ENCODE measurements at places on chromosomes 4 and X.

DNA sequence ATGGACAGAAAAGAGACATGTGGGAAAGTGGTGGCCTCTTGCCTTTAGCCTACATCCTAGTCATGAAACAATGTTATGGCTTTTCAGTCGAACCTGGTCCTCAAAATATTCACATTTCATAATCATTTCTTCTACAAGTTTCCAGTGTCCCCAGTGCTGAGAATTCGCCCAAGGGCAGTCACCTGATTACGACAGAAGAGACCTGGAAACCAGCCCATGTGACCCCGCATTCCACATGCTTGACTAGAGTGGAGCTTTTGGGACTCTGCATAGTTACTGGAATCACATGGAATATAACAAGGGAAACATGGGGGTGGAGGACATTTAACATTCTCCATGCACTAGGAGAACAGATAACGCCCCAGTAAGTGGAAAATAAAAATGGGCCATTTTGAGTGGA is 100.1 kb downstream of the PPARGC1A start:
- peak; percentile 98 for DNase-seq

- no peak for DNase-seq
Observed at GRCh38 chr4:186651181-186651603, 72.5 kb downstream of the FAT1 start.

- no peak for DNase-seq
Observed at GRCh38 chrX:136369377-136369776, 68.6 kb downstream of the ADGRG4 start.

DNA sequence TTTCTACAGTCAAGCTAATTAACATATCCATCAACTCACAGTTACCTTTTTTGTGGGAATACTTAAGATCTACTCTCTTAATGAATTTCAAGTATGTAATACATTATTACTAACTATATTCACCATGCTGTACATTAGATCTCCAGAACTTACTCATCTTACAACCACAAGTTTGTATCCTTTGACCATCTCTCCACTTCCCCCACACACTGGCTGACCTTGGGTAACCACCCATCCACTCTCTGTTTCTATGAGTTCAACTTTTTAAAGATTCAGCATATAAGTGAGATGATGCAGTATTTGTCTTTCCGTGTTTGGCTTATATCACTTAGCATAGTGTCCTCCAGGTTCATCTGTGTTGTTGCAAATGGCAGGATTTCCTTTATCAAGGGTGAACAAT is 30.5 kb upstream of the MAGED1 start:
- no peak for DNase-seq

- no peak for DNase-seq
Observed at GRCh38 chr4:2417765-2418649, at the start of gene ZFYVE28. Gene ZFYVE28, minus strand, starts transcription at chr4:2418645. Its CDS starts 322 bp downstream, at chr4:2418323.

DNA sequence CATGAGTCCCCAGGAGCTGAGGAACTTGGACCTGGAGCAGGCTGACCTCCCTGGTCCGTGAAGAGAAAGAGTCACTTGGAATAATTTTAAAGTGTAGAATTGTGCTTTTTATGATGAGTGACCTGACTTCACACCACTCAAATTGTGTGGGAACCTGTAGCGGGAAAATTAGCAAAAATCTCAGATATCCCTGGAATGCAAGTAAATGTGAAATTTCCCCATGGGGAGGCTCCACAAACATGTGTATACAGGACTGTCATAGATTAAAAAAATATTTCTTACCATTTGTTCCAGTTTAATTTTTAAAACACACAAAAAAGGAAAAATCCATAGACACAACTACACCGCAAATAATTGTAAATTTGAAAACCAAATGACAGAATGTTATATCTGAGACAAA is 1079.6 kb upstream of the PABPC4L start:
- DNase-seq, result peak; percentile 11

DNA sequence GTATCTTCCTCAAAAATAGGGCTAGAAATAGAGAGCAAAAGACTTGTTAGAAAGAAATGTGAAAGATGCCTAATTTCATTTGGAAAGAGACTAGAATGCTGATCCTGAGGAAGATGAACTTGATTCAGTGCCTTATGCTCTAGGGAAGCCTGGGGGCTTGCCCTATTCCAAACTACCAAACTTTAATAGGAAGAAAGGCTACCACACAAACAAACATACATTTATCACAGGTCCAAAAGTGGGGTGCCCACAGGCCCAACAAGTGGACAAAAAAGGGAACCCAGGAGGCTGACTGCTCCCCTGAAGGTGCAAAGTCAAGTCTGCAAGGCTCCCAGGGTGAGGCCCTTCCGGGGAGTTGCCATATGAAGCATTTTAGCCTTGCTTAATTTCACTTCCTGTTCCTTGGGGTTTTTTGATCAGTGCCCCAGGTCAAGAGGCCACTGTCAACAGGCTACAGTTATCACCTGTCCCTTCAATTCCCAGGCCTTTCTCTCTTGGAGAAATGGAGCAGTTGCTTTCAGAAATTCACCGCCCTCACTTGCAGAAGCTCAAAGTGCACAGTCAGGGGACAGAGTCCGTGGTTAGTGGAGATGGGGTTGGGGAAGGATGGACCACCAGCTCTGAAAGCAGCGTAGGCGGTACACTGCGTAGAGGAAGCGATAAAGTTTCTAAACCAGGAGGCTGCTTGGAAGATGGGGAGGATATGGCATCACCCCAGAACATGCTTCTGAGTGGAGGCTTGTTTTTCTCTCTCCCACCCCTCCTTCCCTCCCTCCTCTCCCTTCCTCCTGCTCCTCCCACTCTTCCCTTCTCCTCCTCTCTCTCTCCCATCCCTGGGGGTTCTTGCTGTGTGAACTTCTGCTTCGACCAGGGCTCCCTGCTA is 36.4 kb downstream of the TMEM154 start:
- DNase-seq, result no peak

DNA sequence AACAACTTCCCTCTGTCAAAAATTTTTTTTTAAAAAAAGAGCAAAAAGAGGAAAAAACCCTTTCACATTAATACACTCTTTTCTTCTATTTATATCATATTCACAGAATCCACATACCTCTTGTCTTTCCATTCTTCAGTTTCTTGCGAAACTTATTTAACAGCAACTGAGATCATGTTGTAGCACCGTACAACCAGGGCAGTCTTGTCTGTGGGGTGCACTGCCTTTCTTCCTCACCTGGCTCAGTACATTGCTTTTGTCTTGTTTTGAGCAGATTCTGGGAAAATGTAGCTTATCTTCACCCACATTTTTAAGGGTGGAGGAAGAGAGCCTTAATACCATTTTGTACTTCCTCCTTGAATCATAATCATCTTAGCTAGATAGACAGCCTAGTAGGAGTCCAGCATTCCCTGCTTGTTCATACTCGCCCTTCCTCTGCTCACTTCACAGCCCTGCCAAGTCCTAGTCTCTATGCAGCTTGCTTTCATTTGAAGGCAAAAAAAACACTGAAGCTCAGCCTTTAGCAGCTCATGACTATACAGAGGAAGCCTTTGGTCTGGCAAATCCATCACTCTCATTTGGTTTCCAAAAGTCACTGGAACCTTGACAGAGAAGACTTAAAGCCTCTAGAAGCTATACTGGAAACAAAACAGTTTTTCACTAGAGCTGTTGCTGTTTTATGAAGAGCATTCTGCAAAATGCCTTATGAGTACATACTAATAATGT is 140.6 kb upstream of the BANK1 start:
- DNase-seq, result no peak

DNA sequence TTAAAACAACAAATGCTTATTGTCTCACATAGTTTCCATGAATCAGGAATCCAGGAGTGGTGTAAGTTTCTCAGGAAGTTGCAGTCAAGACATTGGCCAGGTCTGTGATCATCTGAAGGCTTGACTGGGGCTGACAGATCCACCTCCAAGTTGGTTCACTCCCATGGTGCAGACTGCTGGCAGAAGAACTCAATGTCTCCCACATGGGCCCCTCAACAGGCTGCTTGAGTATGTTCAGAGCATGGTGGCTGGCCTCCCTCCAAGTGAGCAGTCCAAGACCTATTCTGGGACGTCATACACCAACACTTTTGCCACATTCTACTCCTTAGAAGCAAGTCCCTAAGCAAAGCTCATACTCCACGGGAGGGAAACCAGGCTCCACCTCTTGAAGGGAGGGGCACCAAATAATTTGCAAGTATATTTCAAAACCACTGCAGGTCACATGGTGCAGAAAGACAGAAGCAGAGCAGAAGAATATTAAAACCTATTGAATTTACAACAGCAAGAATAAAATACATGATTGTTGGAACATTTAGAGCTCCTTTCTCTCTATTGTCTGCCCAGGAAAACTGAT is 35.3 kb downstream of the LGI2 start:
- DNase-seq, result no peak

- no peak for DNase-seq
Observed at GRCh38 chr4:154416190-154416547, 75.4 kb downstream of the DCHS2 start.

- no peak for DNase-seq
Observed at GRCh38 chrX:37779857-37780256, at the start of gene CYBB. Gene CYBB, plus strand, starts transcription at chrX:37780059. Its CDS starts 19 bp downstream, at chrX:37780078.

- no peak for DNase-seq
Observed at GRCh38 chr4:8267077-8267476, 2.5 kb upstream of the HTRA3 start.

DNA sequence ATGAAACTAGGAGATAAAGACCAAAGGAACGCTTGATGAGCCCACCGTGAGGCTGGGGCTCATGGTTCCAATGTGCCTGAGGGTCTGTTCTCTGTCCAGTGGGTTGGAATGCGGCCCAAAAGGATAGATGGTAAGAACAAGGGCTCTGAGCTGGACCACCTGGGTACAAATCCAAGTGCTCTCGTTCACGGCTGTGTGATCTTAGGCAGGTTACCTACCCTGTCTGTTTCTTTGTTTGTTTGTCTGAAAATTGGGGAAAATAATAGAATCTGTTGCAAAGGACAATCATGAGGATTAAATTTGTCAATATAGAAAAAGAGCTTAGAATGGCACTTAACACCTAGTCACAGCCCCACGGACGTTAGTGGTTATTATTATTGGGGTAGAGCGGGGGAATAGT is 36.0 kb downstream of the SMIM20 start:
- DNase-seq, result no peak

GRCh38 chr4:121462660-121463261 is 81.9 kb upstream of the QRFPR start:
- peak; percentile 26 for DNase-seq

DNA sequence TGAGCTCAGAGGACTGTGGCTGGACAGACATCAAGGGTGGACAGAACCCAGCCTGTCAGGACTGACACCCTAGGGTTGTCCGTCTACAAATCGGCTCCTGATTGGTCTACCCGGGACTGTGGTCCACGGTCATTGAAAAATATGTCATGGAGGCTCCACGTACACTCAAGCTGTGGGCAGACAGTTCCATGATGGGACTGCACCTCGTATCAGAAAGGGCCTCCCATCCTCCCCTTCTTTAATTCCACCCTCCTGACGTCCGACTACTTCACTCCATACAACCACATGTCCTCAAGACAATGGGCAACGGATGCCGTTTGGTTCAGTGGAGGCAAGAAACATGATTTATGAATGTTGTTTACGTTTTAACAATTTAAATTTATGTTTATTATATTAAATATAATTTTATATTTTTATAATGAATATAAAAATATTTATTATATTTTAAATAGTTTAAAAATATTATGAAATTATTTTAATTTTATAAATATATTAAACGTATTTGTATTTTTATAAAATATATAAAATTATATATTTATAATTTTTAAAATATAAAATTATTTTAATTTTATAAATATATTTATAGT is 58.0 kb upstream of the SHOX start:
- DNase-seq, result no peak

GRCh38 chr4:37872310-37872988 is 18.4 kb upstream of the TBC1D1 start:
- DNase-seq, result no peak

GRCh38 chrX:107871136-107871535 is 45.5 kb downstream of the MID2 start:
- no peak for DNase-seq

- no peak for DNase-seq
Observed at GRCh38 chrX:118756101-118756500, 28.7 kb downstream of the IL13RA1 start.

GRCh38 chr4:8355306-8355705 is 85.2 kb downstream of the ACOX3 start:
- DNase-seq, result no peak

DNA sequence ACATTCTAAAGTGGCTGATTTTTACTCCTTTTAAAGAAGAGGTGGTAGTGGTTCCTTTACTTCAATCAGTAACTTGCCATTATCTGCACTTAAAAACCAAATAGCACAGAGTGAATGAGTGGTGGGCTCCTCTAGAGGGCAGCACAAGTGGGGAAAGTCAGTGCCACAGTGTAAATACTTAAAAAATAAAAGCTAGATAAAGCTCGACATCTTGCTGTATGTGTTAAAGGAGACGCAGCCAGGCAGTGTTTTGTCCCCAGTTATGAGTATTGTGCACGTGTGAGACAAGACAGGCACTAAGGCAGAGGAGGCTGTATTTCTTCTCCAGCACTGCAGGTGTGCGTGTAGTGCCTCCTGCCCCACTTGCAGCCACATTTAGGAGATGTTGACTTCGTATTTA is 24.6 kb downstream of the NAP1L5 start:
- no peak for DNase-seq

- peak; percentile 49 for DNase-seq
Observed at GRCh38 chr4:6342530-6343293, 73.1 kb downstream of the WFS1 start.

- DNase-seq, result no peak
Observed at GRCh38 chr4:108943976-108944591, 181.2 kb upstream of the ETNPPL start.

DNA sequence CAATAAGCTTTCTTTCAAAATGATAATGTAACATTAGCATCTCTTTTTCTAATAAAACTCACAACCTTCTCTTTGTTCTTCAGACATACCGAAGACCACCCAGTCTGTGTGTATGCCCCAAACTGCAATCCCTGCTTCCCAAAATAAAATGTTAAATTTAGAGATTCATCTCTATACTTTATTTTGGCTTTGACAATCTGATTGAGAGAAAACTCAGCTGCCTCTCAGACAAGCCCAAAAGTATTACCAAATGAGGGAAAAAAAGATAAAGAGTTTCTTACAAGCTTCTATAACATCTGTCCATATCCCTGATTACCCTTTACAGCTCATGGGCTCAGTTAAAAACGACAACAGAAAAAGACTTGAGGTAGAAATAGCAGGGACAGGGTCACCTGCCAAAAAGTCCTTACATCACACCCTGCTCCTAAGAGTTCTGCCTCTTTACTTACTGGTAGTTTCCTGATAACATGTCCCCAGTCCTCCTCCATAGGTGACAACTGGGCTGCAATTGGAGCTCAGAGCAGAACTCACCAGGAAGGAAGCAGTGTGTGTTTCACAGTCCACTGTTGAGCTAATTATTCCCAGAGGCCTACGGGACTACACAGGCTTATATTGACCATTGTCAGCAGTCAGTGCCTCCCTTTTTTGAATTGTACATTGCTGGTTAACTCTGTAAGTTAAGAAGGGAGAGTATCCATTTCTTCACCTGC is 70.9 kb upstream of the FAM9C start:
- DNase-seq, result no peak

DNA sequence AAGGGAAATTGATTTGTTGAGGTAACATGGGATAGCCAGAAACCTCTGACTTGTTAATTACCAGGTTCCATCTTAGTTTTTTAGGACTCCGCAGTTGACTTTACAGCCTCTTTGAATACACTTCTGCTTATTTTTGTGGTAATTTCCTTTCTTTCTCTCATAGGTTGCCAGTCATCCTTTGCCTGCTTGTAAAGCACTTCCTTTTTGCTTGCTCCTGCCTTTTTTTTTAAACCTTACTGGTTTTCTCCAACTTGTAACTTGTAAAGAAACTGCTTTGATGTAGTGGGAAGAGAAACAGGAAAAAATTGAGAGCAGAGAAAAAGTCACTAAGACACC is 2.6 kb downstream of the PGK1 start:
- no peak for DNase-seq

- DNase-seq, result no peak
Observed at GRCh38 chrX:71366674-71367256, 608 bp downstream of the TAF1 start.

All from retinal pigment epithelial cell (primary cell).